COR-L47 (cell line): ENCODE measurements at places on chromosomes 16 and 17.

DNA sequence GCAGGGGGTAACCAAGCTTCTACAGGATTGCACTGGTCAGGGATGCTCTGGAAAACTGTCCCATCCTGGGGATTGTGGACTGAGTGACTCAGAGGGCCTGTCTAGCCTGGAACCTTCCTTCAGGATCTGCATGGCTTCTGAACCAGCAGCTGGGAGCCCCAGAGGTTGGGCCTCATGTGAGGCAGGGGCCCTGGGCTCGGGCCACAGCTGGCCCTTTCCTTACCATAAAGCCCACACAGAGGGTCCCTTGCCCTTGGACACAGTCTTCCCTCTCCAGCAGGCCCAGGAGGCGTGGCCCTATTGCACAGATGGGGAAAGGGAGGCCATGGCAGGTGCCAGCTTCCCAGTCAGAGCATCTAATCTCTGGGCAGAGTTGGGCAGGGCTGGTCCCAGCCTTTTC lies 30.5 kb downstream of the ADCY7 start:
- no peak for DNase-seq

DNA sequence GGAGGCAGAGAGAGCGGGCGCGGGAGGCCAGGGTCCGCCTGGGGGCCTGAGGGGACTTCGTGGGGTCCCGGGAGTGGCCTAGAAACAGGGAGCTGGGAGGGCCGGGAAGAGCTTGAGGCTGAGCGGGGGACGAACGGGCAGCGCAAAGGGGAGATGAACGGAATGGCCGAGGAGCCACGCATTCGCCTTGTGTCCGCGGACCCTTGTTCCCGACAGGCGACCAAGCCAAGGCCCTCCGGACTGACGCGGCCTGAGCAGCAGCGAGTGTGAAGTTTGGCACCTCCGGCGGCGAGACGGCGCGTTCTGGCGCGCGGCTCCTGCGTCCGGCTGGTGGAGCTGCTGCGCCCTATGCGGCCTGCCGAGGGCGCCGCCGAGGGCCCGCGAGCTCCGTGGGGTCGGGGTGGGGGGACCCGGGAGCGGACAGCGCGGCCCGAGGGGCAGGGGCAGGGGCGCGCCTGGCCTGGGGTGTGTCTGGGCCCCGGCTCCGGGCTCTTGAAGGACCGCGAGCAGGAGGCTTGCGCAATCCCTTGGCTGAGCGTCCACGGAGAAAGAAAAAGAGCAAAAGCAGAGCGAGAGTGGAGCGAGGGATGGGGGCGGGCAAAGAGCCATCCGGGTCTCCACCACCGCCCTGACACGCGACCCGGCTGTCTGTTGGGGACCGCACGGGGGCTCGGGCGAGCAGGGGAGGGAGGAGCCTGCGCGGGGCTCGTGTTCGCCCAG lies 1.2 kb upstream of the CBX4 start:
- DNase-seq, result no peak

DNA sequence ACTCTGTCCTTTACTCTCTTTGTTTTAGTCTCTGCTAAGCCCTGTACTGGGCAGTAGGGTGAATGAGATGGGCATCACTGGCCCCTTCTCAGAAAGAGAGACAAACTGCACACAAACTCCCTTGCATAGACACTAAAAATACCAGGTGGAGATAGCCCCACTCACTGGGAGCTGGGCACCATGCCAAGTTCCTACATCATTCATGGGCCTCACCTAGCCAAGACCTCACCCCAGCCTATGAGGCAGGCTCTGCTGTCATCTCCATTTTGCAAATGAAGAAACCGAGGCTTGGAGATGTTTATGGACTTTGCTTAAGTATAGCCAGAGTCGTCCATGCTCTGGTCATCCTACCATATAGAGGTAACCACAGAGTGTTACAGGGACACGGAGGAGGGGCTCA lies 499.8 kb upstream of the CDH11 start:
- DNase-seq, result no peak

DNA sequence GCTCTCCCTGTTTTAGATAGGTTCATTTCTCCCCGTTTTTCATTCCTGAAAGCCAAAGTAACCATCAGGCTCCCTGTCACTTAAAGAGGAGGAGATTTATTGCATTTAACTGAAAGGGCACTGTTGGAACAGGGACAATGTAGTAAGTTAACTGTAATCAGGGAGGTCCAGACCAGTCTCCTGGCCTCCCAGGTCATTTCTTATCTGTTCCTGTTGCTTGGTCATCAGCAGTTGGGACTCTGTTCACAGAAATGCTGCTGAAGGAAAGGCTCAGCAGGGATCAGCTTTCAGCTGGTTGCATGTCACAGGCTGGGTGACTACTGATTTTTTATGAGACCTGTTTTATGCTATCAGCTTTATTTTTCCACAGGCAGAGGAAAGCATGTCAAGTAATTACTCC lies 622.6 kb upstream of the GOT2 start:
- DNase-seq, result no peak

- peak; percentile 19 for DNase-seq
Measured at GRCh38 chr16:31134091-31134571, 1.4 kb downstream of the PRSS8 start.
